ENCODE measurements at places on chromosomes 5 and 9.

DNA sequence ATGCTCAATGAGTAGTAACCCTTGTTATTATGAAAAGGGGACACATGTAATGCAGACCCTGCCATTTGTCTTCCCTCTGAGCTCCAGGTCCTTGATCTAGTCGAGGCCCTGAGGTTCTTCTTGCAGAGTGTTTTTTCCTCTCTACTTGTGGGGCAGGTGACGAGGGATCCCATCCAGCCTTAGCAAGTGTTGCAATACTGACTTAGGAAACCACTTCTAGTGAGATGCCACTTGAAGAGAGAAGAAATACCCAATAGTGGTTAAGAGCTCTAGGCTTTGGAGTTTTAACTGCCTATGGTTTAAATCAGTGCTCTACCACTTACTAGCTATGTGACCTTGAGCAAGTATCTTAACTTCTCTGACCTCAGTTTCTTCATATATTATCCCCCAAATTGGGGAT is 10.2 kb downstream of the PPARGC1B start:
- no peak for DNase-seq

GRCh38 chr5:93092349-93093105 is 488.5 kb downstream of the NR2F1-AS1 start:
- DNase-seq: no peak

DNA sequence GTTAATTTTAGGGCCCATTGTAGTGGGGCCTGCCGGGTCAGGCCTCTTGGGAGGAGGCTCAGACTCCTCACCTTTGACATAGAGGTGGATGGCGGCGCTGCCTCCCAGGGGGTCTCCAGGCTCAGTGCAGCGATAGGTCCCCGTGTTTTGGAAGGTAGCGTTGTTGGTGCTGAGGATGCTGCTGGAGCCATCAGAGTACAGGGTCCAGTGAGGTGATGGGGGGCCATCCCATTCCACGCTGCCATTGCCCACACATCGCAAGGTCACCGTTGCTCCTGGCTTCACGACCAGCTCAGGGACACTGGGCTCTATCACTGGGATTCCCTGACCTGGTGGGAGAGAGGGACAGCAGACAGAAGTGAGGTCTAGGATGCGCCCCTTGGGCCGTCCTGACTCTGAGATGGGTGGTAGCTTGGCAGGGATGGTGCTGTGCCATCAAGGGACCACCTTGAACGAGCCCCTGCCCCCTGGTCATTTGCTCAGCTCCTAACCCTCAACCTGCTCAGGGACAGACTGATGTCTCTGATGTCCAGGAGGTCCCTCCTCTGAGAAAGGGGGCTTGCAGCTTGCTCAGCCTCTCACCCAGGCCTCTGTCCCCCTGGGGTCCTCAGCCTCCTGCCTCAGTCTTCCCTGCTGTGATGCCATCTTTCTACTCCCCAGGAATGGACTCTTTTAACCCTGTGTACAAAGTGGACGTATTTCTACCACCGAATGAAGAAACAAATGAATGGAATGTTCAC is 5.5 kb downstream of the CSF1R start:
- no peak for DNase-seq

DNA sequence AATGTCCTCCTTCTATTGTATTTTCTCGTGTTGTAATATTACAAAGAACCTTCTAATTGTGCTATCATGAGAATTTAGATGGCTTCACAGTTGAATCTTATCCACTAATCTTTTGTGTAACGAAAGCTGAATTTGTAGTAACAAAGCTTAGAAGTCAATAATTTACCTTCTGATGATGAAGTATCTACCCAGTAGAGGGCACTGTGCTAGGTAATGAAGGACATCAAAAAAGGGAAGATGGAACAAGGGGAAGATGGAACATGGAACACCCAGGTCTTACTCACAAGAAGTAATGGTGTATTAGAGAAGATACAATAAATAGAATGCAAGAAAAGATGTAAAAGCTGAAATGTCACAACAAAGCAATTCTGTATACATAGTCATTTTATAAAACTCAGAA is 131.0 kb upstream of the CCNG1 start:
- no peak for DNase-seq

DNA sequence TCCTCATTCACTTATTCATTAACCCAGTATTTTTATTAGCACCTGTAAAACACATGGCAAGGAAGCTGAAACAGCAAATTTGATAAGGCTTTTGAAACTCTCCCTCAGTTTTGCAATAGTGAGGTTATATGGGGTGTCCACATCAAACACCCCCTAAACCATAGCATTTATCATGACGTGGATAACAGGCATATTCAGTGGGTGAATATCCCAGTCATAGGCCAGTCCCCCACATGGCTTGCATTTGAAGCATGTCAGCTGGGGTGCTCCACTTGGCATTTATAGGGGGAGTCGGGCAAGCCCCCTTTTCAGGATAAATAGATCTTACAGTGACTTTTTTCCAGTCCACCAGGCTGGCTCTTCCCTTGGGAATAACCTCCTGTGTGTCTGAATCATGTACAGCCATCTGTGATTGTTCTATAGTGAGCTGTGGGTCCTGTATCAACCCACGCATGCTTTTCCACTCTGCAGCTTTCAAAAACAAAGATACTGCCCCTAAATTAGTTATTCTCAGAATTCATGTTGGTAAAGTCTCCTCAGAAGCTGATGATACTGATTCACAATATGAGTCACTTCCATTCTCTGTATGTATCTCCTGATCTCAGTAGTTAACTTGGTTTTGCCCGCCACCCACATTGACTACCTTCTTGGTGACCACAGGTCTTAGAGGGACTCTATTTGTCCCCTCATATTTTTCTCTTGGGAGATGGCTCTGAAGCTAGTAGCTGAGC is 84.4 kb upstream of the SPIN1 start:
- no peak for DNase-seq

- DNase-seq: no peak
Measured at GRCh38 chr5:57445705-57446037, 36.9 kb downstream of the ACTBL2 start.

DNA sequence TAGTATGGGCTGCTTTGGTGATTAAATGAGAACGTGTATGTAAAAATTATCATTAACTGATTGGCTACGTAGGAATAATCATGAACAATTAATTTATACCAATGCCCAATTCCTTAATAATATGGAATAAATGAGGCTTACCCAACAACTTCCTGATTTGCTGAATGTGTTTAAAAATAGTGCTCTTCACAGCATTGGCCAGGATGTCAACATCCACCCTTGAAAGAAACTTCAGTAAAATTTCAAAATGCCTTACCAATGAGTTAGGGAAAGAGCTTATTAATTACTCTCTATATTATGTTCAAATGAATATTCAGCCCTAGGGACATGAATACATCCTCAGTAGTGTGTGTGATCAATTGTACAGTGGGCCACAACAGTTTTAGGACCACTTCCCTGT is 401.4 kb downstream of the PSAT1 start:
- DNase-seq: no peak

All from T-helper 22 cell (primary cell).